SW480 (cell line): ENCODE measurements at places on chromosomes 1 and 21.

DNA sequence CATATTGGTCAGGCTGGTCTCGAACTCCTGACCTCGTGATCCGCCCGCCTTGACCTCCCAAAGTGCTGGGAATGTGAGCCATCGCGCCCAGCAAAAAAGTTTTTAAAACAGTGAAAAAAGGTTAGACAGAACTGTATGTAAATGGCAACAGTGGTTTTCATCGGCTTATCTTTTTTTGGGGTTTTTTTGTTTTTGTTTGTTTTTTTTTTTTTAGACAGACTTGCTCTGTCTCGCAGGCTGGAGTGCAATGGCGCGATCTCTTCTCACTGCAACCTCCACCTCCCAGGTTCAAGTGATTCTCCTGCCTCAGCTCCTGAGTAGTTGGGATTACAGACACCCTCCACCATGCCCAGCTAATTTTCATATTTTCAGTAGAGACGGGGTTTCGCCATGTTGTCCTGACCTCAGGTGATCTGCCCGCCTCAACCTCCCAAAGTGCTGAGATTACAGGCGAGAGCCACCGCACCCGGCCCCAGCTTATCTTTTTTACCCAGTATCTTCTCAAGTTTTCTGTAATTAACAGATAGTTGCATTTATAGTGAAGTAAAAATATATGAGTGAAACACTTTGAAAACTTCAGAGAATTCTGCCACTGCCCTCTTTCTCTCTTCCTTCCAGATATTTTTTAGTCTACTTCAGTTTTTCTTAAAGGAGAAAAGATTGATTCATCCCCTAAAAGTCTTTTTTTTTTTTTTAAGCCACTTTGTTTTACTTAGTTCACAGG lies 13.1 kb downstream of the TIMM17A start:
- DNase-seq, result no peak

- DNase-seq, result no peak
Observed at GRCh38 chr1:192954705-192955265, 104.4 kb downstream of the UCHL5 start.

DNA sequence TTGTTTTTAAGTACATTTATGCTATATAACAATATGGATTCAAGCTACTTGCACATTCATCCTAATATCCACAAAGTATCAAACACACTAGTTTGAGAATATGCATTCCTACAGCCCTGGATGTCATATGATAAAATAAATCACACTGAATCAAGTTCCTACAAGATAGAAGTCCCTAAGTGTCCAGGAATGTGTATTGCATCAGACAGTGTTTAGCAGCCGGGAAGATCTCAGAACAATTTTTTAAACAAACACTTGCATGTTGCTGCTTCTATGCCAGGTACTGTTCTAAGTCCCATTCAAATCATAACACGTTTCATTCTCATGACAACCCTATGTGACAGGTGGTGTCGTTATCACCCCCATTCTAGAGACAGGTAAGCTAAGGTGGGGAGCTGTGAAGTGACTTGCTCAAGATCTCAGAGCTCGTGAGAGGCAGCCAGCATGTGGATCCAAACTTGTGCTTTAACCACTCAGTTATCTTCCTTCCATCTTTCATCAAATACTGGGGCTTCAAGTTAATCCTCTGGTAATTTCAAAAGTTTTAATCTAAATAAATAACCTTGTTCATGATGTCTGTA lies 68.3 kb upstream of the KIF26B start:
- DNase-seq, result no peak

DNA sequence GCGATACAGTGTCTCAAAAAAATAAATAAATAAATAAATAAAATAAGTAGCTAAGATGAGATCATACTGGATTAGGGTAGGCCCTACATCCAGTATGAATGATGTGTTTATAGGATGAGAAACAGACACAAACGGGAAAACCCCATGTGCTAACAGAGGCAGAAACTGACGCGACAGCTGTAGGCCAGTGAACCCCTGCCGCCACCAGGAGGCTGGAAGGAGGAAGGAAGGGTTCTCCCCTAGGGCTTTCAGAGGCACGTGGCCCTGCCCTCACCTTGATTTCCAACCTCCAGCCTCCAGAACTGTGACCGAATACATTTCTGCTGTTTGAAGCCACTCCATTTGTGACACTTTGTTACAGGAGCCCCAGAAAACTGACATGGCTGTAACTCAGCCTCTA lies 38.5 kb downstream of the CHD5 start:
- peak; percentile 16 for DNase-seq

DNA sequence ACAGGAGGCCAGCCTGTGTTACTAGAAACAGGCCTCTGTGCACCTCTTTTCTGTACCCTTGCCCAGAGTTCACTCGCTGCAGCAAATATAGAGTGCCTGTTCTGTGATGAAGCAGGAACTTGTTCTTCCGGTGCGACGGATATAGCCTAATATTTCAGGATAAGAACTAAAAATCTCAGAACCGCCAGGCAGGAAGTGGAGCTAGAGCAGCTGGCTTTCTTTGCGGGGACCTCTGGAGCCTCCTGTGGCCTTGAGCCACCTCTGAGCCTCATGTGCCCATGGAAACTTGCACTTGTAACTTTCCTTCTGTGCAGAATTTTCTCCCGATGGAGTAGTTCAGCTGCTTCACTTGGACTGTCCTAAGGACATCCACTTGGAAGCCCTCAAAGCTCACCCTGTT lies 44.5 kb upstream of the VAMP3 start:
- no peak for DNase-seq
